ENCODE measurements at places on chromosomes 13 and 19.

- no peak for DNase-seq
These were observed 289.6 kb downstream of the TEX29 start for GRCh38 chr13:111610081-111610480.

DNA sequence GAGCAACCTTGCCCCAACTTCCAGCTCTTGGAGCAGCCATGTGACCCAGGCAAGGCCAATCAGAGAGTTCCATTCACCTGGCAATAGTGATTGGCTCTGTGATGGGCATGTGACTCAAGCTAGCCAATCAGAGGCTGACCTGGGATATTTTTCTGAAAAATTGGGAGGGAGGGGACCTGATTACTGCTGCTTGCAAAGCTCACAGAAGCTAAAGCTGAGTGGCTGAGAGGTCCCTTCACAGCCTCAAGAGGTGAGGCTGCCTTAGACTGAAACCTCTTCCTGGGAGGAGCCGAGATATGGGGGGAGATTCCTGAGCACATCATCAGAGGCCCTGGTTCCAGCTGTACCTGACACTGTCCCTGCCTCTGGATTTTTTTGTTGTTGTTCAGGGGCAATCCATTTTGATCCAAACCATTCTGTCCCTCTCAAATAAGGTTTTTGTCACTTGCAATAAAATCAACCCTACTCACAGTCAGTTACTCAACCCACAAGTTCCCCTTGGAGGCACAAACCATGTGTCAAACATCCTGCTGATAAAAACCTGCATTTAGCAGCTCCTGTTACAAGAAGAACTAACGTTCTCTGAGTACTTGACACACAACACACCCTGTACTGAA, 4.8 kb downstream of the CIB3 start:
- no peak for DNase-seq

GRCh38 chr13:28410096-28410495, 84.8 kb downstream of the FLT1 start:
- DNase-seq, result no peak

DNA sequence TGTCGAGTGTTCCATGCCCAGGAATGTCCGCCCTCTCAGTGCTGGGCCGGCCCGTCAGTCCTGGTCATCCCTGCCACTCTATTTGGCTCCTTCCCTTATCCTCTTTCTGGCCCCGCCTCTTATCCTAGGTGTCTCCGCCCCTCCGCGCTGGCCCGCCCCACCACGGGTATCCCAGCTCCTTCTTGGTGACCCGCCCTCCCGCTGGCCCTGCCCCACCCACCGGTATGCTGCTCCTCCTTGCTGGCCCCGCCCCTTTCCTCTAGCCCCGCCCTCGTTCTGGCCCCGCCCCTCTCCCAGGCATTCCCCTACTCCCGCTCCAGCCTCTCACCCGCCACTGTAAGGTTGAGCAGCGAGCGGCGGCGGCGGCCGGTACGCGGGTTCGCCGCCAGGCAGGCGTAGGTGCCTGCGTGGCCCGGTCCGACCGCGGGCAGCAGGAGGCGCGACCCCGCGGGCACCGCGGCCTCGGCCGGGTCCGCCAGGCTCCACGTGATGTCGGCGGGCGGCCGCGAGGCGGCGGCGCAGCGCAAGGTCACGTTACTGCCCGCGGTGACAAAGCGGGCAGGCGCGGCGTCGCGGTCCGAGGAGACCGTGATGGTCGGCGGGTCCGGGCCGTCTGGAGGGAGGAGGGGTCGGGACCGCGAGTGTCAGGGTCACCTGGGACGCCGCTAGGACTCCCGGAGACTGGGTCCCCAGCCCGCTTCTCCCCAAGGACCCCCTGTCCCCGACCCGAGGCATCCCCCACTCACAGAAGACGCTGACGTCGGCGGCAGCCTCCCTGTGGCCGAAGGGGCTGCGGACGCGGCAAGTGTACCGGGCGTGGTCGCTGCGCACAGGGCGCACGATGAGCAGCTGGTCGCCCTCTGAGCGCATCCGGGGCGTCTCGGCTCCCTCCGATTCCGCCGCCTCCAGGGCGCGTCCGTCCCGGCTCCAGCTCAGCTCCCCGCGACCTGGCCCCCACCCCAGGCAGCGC, 2.0 kb downstream of the VSIG10L start:
- DNase-seq, result peak; percentile 81

DNA sequence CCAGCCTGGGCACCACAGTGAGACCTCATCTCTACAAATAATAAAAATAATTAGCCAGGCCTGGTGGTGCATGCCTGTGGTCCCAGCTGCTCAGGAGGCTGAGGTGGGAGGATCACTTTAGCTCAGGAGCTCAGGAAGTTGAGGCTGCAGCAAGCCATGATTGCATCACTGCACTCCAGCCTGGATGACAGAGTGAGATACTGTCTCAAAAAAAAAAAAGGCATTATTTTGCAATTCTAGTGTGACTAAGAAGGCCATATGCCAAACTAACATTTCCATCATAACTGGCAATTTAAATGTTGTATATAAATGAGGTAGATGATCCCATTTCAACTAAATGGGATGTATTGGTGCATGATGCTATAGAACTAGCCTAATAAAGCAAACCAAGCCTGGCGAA, 632.8 kb upstream of the KLF12 start:
- DNase-seq, result no peak

GRCh38 chr19:38839816-38840582, 8.4 kb upstream of the ECH1 start:
- DNase-seq, result no peak

GRCh38 chr13:33401238-33401637, 115.7 kb upstream of the STARD13 start:
- DNase-seq, result no peak

DNA sequence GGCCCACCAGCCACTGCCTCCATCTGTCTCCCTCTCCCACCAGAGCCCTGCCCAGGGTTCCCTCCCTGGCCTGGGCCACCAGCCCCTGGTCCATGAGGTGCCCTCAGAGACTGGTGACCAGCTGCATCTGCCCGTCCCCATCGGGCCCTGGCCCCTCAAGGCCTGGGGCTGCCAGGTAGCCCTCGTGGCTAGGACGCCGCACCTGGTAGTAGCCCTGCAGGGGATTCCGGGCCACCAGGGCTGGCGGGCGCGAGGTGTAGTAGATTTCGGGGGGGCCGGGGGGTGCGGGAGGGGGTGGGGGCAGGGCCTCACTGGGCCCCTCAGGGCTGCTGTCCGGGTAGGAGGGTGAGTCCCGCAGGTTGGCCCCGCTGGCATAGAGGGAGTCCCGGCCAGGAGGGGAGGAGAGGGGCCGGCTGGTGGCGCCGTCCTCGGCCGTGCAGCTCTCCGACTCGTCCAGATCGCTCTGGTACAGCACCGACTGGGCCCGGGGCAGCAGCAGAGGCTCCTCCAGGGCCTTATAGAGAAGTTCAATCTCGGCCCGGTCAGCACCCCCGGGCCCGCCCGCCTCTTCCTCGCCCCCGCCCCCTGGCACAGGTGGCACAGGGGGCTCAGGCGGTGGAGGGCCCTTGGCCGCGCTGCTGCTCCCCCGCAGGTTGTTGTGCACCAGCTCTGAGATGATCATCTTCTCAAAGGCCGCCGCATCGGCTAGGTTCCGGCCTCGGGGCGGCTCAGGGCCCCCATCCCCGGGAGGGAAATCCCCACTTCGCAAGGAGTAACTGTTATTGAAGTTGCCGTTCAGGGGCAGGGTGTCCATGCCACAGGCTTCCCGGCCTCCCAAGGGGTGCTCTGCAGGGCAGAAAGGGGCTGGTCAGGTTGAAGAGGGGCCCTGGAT, 14.6 kb upstream of the ASF1B start:
- no peak for DNase-seq

DNA sequence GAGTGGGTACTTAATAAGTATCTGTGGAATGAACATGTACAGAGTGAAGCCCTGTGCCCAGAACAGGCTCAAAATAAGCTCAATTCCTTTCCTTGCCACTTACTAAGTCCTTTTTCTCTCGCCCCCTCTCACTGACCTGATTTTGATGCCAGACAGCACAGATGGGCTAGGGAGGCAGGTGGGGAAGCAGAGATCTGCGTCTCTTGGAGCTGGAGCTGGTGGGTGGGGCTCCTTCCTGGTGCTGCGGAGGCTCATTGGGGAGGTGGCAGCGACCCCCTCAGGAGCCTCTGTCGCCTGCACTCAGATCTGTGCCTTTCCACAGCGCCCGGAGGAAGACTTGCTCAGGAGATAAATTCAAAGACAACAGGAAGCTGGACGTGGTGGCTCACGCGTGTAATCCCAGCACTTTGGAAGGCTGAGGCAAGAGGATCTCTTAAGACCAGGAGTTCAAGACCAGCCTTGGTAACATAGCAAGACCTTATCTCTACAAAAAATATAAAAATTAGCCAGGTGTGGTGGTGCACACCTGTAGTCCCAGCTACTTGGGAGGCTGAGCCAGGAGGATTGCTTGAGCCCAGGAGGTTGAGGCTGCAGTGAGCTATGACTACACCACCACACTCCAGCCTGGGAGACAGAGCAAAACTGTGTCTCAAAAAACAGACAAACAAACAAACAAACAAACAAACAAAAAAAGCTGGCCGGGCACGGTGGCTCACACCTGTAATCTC, 14.6 kb downstream of the AKT2 start:
- no peak for DNase-seq

DNA sequence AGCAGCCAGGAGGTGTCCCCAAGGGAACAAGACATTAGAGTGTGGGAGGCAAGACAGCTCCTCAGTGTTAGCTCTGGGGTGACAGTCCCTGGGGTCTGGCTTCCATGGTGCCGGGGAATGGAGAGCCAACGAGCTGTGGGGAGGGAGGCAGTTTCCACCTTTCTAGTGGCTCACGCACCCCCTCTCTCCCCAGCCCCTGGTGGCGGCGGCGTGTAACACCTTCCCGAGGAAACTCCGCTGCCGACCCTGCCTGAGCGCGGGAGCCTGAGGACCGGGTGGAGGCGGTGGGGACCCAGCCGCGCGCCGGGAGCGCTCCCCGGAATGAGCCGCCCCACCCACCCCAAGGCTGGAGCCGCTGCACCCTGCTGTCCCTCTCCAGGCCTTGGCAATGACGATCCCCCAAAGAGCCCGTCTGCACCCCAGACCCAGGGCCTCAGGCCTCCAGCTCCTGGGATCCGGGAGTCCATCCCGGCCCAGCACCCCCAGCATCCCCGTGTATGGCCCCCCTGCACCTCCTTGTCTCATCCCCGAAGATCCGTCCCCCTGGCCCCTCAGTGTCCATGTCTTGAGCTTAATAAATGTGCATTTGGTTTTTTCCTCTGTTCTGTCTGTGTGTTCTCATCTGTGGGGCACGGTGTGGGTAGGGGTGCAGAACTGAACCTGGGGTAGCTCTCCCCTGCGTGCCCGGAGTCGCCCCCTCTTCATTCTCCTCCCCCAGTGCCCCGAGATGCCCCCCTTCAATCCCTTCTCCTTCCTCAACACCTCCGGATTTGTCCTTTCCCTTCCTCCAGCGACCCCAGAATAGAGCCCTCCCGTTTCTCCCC, 622 bp upstream of the FXYD5 start:
- no peak for DNase-seq

GRCh38 chr13:91351123-91351522, 3.6 kb downstream of the MIR17HG start:
- DNase-seq, result no peak

GRCh38 chr19:34309368-34310138, 55.2 kb downstream of the GARRE1 start:
- no peak for DNase-seq

- DNase-seq, result no peak
These were observed 7.0 kb upstream of the HCN2 start for GRCh38 chr19:582497-583197.

DNA sequence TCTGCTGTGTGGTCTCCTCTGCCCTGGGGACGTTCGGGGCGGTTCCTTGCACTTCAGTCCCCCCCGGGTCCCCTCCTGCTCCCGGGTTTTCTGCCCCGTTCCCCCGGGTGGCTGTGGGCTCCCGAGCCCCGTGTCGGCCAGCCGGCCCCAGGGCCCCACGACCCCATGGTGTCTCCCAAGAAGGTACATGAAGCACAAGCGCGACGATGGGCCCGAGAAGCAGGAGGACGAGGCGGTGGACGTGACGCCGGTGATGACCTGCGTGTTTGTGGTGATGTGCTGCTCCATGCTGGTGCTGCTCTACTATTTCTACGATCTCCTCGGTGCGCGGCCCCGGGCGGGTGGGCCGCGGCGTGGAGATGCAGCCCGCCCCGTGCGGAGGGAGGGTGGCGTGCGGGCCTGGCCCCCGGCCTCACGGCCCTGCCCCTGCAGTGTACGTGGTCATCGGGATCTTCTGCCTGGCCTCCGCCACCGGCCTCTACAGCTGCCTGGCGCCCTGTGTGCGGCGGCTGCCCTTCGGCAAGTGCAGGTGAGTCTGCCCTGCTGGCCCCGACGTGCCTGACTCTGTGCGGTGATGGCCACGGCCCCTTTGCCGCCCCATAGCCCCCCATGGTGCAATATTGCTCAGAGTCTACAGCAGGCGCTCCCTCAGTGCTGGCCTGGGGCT, 11.3 kb downstream of the SPPL2B start:
- DNase-seq, result no peak

GRCh38 chr19:18499055-18499775, 22.7 kb downstream of the ELL start:
- DNase-seq, result no peak

DNA sequence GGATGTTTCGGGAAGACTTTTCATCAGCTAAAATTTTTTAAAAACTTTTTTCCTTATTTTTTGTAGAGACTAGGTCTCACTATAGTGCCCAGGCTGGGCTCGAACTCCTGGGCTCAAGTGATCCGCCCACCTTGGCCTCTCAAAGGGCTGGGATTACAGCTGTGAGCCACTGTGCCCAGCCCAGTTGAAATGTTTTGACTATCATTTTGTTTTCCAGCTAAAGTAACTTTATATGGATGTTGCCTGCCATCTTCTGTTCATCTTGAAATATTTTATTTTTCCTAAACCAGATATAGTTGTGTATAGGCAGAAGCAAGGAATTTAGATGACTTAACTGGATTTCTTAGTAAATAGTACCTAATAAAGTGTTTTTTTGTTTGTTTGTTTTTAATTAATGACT, 7.0 kb downstream of the CAB39L start:
- no peak for DNase-seq

GRCh38 chr13:48448959-48449614, 36.2 kb upstream of the LPAR6 start:
- DNase-seq, result no peak

DNA sequence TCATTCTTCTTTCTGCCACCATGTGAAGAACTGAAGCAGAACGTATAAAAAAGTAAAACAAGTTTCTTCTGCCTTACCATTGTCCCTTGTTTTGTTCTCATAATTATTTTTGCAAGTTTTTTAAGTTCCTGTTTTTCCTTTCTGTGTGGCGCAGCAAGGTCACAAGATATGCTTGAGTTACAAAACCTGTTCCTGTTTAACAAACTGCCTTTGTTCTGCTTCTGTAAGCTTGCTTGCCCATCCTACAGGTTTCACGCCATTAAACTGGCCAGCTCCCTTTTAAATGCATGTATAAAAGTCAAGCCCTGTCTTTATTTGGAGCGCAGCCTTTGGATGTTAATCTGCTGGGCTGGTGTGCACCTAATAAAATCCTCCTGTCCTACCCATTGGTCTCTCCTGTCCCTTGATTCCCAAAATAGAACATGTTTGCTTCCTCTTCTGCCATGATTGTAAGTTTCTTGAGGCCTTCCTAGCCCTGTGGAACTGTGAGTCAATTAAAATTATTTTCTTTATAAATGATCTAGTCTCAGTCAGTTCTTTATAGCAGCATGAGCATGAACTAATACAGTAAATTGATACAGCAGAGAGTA, 1115.4 kb downstream of the SLITRK1 start:
- DNase-seq, result no peak

- no peak for DNase-seq
These were observed 252.4 kb downstream of the UQCRFS1 start for GRCh38 chr19:28960586-28960985.

All from retinal pigment epithelial cell (primary cell).